ENCODE measurements at places on chromosomes 4 and X.

DNA sequence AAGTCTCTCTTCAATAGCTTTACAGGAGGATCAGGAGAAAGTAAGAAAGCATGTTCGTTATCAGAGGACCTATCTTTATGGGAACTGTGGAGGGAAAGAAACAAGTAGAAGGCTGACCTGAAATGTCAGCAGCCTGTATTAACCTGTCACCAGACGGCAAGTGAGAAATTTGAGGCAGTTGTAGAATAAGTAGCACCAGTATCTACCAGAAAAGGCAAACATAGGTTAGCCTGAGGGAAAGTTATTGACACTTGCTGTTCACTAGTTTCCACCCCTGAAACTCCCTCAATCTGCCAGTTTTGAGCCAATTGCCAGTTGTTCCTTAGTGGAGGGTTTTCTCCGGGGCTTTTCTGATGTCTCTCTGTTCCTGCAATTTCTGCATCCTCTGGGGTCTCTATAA lies 36.4 kb downstream of the ZNF81 start:
- no peak for DNase-seq

DNA sequence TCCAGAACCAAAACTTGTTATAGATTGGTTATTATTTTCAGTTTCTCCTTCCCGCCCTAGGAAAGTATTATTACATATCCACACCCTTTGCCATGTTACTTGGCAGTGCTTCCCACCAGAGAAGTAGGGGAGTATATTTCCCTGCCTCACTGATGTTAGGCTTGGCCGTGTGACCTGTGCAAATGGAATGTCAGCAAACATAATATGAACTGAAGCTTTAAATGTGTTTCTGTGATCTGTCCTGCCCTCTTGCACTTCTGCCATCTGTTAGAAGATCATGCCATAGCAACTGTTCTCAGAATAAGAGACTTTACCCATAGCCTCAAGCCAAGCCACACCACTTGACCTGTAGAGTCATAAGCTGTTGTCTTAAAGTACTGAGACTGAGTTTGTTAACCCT lies 36.7 kb upstream of the NEUROG2 start:
- peak; percentile 16 for DNase-seq

DNA sequence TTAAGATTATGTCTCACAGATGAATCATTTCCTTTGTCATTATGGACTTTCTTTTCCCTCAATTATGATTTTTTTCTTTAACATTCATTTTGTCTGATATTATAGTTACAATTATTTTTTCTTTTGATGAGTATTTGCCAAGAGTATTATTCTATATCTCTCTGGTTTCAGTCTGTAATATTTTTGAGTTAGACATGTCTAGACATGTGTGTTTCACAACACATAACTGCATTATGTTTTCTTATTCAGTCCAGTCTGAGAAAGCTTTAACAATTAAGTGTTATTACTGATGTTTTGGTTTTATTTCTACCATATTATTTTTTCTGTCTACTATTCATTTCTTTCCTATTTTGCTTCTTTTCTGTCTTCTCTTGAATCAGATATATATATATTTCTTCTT lies 108.3 kb upstream of the MID1IP1 start:
- DNase-seq, result peak; percentile 19

DNA sequence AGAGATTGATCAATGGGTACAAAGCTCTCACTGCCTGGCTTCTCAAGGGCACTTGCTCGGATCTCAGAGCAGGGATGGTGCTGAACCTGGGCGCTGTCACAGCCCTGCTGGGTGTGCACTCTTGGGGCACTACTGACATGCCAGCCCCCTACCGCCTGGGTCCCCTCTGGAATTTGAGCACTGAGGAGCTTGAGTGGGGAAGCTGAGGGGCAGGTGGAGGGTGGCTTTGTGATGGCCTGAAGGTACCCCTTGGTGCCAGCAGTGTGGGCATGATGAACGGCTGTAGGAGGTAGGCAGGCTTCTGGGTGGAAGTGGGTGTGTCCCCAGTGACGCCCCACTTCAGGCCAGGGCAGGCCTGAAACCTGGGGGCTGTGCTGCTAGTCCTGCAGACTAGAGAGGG lies 379.1 kb upstream of the GRID2 start:
- DNase-seq, result no peak

GRCh38 chr4:107094976-107095375 lies 58.9 kb upstream of the DKK2 start:
- DNase-seq, result peak; percentile 60

- DNase-seq, result no peak
Observed at GRCh38 chrX:110667706-110668105, 127.9 kb downstream of the CHRDL1 start.

- DNase-seq, result no peak
Observed at GRCh38 chr4:40419231-40419912, 84.2 kb downstream of the CHRNA9 start.
